NCI-H2029 (cell line): ENCODE measurements at places on chromosomes 3 and 15.
A peak's percentile ranks its signal among the peaks of the same experiment; 100 is the strongest.

- DNase-seq, result no peak
Observed at GRCh38 chr15:44325568-44325967, 37.0 kb downstream of the GOLM2 start.

DNA sequence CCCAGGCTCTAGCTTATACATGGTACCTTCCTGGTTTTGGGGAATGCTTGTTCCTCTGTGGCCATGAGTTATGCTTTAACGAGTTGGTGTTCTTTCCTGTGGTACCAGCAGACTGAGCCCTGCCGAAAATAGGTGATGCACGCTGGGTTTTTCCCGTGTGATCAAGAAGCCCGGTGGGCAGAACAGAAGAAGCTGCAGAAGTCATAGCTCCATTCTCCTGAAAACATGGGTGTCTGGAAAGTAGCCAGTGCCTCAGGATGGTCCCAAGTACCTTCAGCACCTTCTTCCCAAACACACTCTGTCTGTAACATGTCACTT lies 25.2 kb downstream of the MAPKBP1 start:
- no peak for DNase-seq

DNA sequence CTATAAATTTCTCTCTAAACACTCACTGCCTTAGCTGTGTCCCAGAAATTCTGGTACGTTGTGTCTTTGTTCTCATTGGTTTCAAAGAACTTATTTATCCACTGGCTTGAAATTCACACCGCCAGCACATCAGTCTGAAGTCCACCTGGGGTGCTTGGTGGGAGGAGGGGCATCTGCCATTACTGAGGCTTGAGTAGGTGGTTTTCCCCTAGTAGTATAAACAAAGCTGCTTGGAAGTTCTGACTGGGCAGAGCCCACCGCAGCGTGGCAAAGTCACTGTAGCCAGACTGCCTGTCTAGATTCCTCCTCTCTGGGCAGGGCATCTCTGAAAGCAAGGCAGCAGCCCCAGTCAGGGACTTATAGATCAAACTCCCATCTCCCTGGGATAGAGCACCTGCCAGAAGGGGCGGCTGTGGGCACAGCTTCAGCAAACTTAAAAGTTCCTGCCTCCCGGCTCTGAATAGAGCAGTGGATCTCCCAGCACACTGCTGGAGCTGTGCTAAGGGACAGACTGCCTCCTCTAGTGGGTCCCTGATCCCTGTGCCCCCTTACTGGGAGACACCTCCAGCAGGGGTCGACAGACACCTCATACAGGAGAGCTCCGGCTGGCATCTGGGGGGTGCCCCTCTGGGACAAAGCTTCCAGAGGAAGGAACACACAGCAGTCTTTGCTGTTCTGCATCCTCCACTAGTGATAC lies 114.1 kb downstream of the SUCLG2 start:
- DNase-seq, result no peak

GRCh38 chr3:64067506-64068346 lies 44.4 kb upstream of the PSMD6 start:
- no peak for DNase-seq

GRCh38 chr3:153399636-153400035 lies 237.6 kb downstream of the RAP2B start:
- DNase-seq, result no peak

- no peak for DNase-seq
Observed at GRCh38 chr3:41348401-41348800, 149.1 kb downstream of the CTNNB1 start.

- DNase-seq, result no peak
Observed at GRCh38 chr3:21372316-21372715, 378.7 kb downstream of the ZNF385D start.

DNA sequence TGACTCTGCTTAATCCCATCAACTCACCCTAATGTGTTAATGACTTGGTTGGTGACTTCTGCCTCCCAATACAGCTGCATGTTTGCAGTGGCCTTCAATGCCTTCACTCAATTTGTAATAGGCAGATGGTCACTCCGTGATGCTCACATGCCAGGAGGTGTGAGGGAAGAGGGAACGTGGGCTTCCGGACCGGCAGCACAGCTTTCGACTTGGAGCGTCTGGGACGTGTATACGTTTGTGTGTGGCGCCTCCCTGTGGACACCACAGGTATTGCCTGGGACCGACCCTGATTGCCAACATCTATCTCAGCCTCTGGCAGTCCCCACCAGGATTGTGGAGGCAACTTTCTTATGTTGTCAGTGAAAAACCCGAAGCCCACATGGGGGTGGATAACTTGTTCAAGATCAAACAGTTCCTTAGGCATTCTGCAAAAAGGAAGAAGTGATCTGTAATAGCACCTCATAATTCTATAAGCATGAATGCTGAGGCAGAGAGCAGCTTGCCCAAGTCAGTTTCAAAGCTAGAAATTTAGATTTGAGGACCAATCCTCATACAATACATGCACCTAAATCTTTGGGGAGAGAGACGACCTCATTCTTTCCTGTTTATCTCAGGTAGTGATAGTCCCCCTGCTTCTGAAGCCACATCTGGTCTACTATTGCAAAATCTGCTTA lies 16.9 kb downstream of the MRPL46 start:
- no peak for DNase-seq

DNA sequence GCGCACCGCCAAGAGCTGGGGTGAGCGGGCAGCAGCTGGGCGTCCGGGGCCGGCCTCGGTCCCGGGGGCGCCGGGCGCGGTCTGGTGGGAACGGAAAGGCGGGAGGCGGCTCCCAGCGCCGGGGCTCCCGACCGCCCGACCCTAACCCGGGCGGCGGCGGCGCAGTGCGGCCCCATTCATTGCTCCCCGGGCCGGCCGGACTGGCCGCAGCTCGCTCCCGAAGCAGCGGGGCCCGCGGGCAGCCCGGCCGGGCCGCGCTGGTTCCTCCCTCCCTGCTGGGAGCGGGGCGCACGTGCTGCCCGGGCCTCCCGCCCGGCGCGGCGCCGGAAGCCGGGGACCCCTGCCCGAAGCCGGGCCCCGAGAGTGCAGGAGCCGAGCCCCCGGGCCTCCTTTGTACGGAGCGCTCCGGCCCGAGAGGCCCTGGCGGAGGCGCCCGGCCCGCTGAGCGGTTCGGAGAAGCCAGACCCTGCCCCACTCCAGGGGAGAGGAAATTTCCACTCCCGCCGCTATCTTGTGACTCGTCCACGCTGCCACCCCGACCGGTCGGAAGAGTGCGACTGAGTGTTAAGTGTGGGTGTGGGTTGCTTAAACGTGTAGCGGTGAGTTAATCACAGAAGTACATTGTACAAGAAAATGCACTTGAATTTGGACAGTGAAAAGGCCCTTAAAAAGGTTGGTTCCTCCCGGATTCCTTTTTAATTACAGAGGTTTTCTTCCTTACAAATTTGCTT lies 613 bp downstream of the ATP1B3 start:
- DNase-seq, result peak; percentile 12

DNA sequence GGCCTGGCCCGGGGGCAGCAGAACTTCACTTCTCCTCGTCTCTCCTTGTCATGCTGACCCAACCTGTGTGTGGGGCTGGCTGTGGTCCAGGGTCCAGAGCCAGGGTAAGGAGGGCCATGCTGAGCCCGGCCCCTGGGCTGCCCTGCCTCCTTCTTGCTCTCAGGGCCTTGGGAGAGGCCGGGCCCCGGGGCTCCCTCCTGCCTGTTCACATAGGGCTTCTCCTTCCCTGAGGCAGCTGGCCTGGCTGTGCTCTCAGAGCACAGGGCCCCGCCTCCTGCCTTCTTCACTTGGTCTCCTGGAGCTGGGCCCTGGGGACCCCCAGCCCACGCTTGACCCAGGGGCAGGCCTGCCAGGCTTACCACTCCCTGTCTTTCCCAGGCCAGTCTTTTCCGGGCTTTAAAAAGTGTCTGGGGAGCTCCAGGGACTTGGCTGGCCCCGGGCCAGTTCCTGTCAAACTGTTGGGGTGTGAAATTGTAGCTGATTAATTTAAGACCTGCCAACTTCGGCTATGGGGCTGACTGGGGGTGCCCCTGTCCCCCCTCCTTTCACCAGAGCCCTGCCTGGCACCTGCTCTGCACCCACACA lies 11.8 kb downstream of the PLXNA1 start:
- DNase-seq, result no peak

- DNase-seq, result no peak
Observed at GRCh38 chr3:130276203-130276803, 69.2 kb upstream of the COL6A5 start.

DNA sequence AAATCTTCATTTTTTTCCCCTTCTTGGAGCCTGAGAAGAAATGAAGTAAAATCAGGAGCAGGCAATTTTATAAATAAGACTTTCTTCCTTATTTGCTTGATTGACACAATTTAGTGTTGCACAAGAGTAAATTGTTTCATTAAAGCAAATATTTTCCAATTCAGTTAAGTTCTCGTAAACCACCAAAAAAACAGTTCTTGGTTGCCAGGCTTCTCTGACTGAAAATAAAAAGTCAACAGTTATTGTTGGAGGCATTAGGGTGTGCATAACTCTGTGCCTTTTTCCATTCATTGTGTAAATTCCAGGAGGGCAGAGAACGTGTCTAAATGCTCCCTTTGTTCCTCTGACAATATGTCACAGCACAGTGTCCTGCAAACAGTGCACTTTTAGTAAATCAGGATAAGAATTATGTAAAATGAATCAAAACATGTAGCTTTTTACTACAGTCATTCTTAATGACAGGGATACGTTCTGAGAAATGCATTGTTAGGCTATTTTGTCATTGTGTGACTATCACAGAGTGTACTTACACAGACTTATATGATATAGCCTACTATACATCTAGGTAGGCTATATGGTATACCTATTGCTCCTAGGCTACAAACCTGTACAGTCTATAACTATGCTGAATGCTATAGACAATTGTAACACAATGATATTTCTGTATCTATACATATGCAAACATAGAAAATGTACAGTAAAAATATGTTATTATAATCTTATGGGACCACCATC lies at the start of gene CP:
TSS of gene CP (minus strand) at position 47 of the 735 bp plus-strand sequence. CDS start at position 10, 37 bp downstream.
- no peak for DNase-seq

DNA sequence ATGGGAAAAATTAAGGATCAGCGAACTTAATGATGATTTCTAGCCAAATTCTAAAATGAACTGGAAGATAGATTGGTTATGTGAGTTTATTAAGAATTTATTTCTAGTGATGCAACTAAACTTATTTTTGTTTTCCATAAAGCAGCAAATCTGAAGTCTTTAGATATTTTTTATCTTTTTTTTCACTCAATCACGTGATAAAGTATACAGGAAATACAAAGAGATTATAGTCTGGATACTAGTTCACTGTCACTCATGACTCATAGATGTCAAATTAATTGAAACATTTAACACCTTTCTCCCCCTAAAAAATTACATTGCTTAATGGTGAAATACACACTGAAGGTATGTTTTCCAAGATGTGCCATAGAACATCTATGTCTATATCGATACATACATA lies 416.9 kb downstream of the TUSC7 start:
- DNase-seq, result no peak

- peak; percentile 42 for DNase-seq
Observed at GRCh38 chr3:126752303-126753190, 48.5 kb downstream of the CHCHD6 start.

DNA sequence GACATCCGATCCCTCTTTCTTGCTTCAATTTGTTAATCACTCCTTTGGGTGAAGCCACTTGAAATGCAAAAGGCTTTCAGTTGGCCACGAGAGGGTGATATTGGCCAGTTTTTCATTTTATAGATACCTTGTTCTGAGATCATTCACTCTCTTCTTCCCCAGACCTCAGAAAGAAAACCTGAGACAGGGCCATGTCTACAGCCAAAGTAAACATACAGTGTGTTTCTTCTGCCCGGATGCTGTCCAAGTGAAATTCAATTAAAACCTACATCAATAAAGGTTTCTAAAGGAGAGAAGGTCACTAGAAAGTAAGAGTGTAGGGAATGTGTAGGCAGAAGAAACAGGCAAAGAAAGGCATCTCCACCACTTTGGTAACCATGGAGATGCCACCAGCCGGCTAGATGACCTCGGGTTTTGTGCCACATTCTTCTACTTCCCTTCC lies 39.5 kb upstream of the FMN1 start:
- DNase-seq, result no peak

GRCh38 chr3:151864423-151865101 lies 8.9 kb upstream of the SUCNR1 start:
- DNase-seq, result no peak

DNA sequence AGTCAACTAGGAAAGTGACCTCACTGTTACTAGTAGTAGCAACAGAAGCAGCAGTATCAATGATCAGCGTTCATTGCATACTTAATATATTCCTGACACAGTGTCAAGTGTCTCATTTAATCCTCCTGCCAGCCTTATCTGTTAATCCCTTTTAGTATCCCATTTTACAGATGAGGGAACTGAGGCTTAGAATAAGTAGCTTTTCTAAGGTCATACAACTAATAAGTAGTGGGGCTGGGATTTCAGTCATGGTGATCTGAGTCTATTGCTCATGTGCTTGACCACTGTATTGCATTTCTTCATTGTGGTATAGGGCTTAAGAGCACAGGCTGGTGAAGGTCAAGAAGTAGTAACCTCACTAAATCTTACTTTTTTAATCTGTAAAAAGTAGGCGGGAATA lies 233.6 kb downstream of the PTPRG start:
- DNase-seq, result no peak

DNA sequence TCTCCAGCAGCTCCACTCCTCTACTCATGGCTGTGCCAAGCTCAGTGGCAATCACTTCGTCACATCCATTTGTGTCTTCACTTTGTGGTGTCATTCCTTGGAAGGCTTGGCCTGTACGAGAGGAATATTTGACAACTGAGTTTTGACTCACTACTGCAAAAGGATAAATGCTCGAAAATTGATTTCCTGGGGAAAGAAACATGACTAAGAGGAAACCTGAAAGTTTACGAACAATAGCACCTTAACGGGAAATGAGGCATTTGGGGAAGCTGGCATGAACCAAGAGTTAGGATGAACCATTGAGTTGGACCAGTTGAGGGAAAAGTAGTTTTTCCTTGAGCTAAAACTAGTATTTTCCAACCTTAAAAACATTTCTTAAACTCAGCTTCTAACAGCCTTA lies 74.2 kb upstream of the ABHD17C start:
- DNase-seq, result no peak

DNA sequence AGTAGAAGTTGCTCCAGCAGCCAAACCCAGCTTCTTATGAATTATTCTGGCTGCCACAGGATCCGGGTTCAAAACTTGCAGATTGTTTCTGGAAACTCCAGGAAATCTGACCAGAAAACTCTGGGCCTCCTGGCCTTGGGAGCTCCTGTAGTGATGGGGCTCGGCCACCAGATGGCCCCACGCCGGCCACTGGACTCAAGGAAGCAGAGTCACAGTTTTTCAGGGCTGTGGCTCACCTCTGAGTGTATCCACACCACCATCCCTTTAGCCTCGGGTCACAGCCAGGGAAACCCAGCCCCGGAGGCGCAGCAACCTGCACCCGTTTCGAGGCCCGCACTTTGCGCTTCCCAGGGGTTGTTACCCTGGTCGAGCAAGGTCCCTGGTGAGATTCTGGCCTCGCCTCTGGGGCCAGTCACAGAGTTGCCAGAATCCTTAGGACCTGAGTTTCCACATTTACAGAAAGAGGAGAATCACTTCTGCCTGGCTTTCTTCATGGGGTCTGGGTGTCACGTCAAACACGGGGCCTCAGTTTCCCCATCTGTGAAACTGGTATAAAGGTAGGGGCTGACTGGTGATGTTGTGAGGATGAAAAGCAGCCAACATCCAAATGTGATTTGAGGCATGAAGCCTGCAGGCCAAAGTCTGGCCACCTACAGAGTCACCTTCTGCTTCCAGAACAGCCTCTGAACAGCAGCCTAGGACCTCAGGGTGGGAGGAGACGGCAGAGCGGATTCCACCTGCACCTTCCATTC lies 53.5 kb upstream of the LCTL start:
- no peak for DNase-seq

- no peak for DNase-seq
Observed at GRCh38 chr3:8497582-8497981, 4.0 kb upstream of the LMCD1 start.

GRCh38 chr3:64741341-64741740 lies 53.5 kb upstream of the ADAMTS9 start:
- no peak for DNase-seq

GRCh38 chr3:160685144-160685766 lies 8.3 kb downstream of the ARL14 start:
- DNase-seq, result no peak
